ENCODE measurements at places on chromosomes 4 and X.

- peak; percentile 79 for DNase-seq
These were observed 105.4 kb upstream of the TBC1D9 start for GRCh38 chr4:140861359-140862176.

DNA sequence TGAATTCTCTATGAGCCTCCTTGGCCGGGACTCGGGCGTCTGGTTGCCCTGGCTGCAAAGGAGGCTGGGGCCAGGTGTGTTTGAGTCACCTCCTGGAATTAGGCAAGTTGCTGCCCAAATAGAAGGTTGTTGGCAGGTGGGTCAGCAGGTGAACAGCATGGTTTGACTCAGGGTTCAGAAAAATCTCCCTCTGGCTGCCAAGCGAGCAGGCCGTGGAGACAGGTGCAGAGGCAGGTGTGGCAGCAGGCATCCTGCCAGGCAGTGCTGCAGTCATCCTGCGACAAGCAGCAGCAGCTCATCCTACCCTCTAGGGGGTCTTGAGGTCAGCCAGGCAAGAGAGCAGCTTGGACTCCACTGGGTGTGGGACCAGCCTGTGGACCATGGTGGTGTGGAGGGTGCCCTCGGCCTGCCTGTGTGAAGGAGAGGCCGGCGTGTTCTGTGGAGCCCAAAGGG is 8.2 kb downstream of the MSANTD1 start:
- DNase-seq, result peak; percentile 1

DNA sequence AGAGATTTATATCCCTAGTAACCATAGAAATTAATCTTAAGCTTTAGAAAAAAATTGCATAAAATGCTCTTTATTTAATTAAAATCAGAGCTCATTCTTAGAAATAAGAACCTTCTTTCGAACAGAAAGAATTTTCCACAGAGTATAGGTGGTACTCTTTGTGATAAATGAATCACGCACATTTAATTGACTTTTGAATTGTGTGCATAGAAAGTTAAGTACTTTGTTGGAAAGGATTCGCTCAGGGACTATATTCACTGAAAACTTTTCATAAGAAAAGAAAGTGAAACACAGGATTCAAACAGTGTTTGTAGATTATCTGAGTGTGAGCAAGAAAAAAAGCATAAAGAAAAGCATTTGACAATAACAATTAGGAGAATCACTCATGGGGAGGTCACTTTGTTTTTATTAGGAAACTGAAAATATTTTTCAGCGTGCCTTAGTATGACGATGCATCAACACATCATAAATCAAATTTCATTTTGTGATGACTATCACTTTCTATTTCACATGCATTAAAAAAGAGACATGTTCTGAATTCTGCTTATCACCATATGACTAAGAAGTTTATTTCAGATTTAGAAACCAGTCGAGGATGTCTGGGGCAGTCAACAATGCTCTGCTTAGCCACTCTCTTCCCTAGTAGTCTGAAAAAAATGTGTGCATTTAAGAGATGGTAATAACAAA is 49.5 kb downstream of the STX18 start:
- peak; percentile 13 for DNase-seq

DNA sequence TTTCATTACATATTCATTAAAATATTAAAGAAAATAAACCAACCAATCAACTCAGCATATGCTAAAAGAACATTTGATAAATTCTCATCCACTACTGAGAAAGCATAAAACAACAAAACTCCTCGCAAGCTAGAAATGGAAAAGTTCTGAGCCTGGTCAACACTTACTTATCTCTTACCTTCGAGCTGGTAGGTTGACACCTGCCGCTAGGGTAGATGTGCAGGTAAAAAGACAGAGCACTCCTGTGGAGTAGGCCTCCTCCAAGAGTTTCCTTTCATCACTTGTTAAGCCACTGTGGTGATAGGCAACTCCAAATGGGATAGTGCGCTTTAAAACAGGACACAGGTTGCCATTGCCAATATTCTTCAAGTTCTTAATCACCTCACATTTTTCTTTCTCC is 18.9 kb downstream of the HELQ start:
- DNase-seq, result no peak

DNA sequence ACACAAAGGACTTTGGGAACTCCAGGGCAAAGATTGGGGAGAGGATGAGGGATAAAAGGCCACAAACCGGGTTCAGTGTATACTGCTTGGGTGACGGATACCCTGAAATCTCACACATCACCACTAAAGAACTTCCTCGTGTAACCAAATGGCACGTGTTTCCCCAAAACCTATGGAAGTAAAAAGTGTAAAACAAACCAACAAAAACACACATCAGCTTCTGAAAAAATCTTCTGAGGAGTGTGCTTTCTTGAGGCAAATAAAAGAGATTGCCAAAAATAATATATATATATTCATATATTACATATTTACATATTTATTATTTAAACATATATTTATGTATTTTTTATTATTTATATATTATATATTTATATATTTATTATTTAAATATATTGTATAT is 3.9 kb downstream of the P2RY8 start:
- no peak for DNase-seq

GRCh38 chr4:153729895-153730294 is 29.9 kb downstream of the RNF175 start:
- DNase-seq, result no peak

DNA sequence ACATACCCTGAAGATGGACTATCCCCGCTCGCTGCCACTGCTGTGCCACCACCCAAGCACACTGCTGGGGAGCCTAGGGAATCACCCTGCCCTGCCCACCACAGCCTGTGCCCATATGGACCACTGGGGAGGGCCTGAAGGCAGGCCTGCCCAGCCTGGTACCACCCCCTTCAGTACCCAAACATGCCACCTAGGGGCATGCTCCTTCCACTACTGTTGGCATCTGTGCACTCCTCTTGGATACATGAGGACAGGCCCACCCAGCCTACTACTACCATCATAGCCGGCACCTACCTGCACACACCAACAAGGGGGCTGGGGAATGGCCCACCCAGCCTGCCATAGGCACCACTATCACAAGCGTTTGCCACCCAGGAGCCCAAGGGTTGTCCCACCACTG is 30.1 kb upstream of the PRDX4 start:
- peak; percentile 5 for DNase-seq

GRCh38 chr4:47531241-47531953 is 46.3 kb downstream of the ATP10D start:
- DNase-seq, result peak; percentile 66

DNA sequence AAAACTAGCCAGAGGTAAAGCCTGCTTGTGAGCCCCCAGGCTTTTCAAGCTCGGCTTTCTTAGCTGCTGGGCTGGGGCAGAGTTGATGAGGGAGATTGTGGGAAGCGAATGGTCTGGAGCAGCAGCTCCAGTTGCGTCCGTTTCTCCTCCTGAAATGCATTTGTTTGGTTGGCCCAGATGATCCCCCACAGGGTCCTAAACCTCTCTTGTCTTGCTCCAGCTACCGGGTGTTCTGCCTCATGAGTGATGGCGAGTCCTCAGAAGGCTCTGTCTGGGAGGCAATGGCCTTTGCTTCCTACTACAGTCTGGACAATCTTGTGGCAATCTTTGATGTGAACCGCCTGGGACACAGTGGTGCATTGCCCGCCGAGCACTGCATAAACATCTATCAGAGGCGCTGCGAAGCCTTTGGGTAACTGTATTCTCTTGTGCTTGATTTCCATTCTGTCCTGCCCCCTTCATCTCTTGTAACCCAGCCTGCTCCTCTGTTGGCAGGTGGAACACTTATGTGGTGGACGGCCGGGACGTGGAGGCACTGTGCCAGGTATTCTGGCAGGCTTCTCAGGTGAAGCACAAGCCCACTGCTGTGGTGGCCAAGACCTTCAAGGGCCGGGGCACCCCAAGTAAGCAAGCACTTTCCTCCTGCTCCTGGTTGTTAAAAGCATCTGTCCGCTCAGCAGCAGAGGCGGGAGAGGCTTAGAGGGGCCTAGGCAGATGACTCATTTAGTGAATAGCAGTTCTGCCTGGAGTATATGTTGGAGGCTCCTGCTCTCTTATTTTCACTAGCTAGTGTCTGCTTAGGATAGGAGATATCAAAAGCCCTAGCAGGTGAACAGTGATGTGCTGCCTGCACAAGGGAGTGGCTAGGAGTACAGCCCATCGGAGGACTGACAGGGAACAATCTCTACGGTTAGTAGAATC is 15.3 kb downstream of the TKTL1 start:
- no peak for DNase-seq

GRCh38 chr4:4986841-4987240 is 32.4 kb downstream of the CYTL1 start:
- DNase-seq, result no peak

DNA sequence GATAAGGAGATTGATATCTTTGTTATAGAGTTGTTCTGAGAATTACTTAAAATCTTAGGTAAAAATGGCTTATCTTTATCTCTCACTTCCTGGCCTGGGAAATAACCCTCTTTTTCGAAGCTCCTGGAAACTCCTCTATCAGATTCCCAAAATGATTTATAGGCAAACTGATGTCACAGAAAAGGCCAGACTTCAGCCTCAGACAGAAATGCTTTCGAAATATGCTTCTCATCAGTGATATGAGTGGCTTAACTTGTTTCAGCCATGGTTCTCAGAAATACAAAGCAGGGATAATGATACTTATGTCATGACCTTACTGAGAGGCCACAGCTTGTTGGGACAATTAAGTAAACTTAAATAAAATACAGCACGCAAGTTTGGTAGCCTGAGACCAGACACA is 85.3 kb upstream of the HS3ST1 start:
- no peak for DNase-seq

DNA sequence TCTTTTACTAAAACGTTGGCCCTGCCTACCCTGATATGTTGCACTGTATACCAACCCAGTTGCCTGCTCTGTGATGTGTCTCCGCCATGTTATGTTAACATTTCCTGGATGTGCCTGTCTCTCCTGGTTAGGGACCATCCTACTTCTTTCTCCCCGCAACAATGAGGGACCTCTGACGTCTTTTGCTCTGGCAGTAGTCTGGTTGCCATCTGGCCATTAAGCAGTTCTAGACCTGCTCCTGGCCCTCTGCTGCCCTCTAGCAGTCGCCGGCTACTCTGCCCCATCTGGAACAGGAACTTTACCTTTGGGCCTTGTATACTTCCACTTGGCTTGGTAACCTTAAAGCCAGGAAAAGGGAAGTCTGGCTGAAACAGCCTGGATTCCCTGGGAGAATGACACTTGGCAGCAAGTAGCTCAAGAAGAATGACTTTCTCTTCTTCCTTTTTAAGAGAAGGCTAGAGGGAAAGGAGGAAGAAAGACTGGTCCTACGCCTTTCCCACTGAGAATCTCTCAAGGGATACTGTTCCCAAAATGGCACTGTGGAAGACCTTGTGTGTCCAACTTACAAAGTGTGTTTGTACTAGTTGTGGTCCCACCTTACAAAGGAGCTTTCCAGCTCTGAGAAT is 63.5 kb downstream of the GPC3 start:
- peak; percentile 60 for DNase-seq

- no peak for DNase-seq
These were observed 239.0 kb upstream of the GLRA2 start for GRCh38 chrX:14290335-14290734.

DNA sequence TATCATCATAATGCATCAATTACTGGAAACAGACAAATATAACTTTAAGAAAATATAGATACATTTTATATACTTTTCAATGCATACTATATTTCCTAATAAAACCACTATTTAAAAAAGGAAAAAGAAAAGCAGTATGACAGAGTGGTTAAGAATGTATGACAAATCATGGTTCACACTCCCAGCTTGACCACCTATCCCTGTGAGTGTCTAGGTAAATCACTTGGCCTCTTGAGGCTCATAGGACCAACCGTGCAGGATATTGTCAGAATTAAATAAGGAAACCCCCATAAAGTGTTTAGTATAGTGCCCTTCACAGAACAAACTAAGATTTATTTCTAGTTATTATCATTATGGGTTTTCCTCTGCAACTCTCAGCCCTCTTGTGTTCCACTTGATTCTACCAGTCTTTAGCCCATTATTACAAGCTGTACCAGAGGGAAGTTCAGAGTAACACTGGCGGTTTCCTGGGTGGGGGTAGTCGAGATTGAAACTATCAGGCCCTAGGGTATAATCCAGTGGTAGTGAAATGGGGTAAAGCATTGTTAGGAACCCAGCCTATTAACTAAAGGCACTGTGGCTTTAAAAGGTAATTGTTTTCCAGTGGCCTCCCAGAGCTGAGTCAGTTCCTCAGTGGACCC is 55.5 kb upstream of the PAK3 start:
- DNase-seq, result no peak

DNA sequence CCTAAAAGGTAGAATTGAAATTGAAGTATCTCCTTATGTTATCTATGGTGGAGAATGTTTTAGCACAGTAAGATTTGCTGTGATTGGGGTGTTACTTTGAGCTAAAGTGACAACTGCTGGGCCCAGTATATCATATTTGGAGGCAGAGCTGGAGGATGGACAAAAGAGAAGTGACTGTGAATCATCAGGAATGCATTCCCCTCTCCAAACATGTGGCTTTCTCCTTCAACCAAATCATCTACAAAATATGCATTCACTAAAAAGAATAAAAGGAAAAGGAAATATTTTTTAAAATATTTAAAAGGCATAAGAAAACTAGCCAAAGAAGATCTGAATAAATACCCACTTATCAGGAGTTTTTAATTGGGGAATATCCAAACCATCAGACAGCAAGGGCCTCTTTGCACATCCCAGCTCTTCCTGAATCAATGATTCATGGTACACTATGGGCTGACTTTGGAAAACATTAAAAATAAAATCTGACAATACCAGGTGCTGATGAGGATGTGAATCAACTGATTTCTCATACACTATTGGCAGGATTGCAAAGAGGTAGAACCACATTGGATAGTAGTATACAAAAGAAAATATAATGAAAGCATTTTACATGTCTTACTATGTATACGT is 671.7 kb upstream of the NR3C2 start:
- DNase-seq, result no peak

GRCh38 chrX:66050140-66050569 is 10.3 kb upstream of the VSIG4 start:
- no peak for DNase-seq
